Nucleus accumbens (tissue), 56 donors: ENCODE measurements at places on chromosomes 6 and 20.

- DNase-seq: no peak
Measured at GRCh38 chr6:154438882-154439415, 71.5 kb downstream of the CNKSR3 start.

DNA sequence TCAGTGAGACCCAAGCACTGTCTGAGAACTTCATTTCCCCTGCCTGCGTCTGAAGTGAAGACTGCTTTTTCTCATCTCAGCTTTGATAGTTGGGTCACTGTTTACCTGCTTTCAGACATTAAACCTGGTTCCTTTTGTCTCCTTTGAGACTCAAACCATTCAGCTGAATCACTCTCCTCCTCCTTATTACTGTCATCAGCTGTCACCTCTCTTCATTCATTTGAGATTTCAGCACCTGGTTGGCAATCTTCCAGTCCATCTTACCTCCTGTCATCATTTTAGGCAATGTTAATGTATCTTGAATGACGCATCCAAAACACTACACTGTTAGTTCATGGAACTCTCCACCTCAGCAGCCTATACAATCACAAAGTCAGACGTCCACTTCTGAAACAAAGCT lies 34.3 kb upstream of the SOX4 start:
- DNase-seq: no peak

DNA sequence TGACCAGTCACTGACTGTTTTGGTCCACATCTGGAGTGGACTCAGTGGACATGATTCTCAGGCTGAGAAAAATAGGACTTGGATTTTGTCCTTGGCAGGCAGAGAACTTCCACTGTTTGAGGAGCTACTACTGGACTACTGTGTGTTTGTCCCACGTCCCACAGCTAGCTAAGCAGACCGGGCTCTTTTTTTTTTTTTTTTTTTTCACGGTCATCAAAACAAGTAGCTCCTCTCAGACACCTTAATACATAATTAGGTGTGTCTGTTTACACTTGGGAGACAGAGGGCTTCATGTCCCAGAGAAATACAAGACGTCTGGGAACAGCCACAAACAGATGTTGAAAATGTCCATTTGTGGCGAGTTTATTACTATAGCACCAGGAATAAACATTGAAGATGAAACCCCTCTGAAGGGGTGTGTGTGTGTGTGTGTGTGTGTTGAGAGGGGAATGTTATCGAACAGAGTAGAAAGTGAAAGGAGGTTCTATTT lies 155.0 kb upstream of the SUPT3H start:
- no peak for DNase-seq

DNA sequence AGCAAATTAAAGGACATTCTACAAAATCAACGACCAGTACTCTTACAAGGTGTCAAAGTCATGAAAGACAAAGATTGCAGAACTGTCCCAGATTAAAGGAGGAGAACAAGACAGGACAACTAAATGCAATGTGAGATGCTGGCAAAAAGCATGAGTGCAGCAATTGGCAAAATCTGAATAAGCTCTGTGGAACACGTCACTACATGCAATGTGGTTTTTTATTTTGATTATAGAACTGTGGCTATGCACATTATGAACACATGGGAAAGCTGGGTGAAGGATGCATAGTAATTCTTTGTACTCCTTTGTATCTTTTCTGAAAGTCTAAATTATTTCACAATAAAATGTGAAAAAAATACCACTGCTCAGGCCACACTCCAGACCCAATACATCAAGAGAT lies 509.4 kb downstream of the KIF16B start:
- DNase-seq: no peak

DNA sequence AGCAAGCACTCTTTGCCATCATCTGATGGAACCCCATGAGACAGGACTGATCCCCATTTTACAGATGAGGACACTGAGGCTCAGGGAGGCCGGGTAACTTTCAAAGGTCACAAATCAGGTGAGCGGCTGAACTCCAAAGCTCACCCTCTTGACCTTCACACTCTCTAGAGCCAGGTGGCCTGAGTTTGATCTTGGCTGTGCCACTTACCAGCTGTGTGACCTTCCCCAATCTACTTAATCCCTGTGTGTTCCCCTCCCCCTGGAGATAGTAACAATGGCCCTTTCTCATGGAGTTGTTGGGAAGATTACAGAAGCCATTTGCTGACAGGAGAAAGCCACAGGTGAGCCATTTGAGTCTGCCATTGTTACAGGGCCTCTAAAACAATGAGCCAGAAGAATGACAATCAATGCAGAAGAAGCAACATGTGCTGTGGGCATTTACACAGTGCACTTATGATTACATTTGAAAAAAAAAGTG lies 34.5 kb downstream of the BMP7 start:
- no peak for DNase-seq

- DNase-seq: no peak
Measured at GRCh38 chr6:144090384-144090783, 5.0 kb downstream of the SF3B5 start.

GRCh38 chr20:51570739-51571459 lies 28.4 kb upstream of the NFATC2 start:
- no peak for DNase-seq

GRCh38 chr6:152462716-152463115 lies 174.4 kb downstream of the SYNE1 start:
- DNase-seq: no peak

- no peak for DNase-seq
Measured at GRCh38 chr20:44033873-44034272, 119.2 kb downstream of the TOX2 start.

GRCh38 chr6:147689398-147689797 lies 180.9 kb downstream of the SAMD5 start:
- DNase-seq: no peak

DNA sequence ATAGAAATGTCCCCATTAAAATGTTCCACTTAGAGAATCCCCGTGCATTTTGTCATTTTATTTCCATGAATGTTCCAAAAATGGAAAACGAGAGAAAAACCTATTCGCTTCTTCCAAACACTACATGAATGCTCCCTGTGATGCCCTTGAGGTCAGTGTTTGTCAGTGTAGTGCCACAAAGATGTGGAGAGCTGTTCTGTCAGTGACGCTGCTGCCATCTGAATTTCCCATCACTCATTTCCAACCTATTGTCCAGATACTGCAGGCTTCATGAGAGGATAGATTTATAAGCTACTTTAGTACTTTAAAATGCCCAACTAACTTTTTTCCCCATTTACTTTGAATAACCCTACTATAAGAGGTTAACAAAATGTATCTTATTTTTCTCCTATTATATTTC lies 335.8 kb downstream of the CDKAL1 start:
- no peak for DNase-seq

DNA sequence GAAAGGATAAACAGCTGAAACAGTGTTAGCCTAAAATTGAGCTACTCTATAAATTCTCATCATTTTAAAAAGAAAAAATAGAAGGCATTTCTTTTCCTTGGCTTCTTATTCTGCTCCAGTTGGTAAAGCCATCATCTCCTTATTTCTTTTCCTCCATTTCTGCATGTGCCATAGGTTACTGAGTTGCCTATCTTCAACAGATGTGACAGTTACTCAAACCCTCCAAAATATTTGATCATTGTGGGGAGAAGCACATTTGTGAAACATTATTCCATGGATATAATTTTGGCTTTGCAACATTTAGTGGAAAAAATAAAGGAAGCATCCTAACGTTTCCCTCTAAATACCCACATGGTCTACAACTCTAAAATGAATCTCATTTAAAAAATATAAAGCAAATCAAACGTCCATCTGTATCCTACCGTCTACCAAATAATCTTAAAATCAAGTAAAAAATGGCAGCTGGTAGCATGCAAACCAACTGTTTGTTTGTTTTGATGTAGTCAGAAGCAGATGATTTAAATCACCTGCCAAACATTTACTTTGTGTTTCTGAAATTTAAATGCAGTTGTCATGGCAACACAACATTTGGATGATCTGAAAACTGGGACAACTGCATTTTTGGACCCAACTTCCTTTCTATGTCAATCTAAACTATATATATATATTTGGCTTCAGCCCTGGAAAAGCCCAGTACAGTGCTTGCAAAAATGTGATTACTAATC lies 16.8 kb upstream of the SNX9 start:
- DNase-seq: no peak

DNA sequence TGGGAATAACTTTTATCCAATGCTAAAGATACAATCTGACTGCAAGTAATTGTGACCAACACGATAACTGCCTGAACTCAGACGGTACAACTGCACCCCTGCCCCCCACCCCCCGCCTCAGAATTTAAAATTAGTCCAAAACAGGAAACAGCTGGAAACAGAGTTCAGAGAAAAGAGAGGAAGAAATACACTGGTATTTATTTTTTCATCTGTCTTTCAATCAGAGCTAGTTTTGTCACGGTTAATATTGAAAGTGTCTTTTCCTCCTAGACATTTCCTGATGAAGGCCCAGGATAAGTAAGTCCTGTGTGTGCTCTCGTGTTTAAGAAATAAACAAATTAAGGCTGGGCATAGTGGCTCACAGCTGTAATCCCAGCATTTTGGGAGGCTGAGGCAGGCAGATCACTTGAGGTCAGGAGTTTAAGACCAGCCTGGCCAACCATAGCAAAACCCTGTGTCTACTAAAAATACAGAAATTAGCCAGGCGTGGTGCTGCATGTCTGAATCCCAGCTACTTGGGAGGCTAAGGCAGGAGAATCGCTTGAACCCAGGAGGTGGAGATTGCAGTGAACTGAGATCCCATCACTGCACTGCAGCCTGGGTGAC lies 21.5 kb downstream of the ACSS1 start:
- no peak for DNase-seq

- DNase-seq: no peak
Measured at GRCh38 chr6:39922821-39923220, 11.4 kb downstream of the MOCS1 start.

DNA sequence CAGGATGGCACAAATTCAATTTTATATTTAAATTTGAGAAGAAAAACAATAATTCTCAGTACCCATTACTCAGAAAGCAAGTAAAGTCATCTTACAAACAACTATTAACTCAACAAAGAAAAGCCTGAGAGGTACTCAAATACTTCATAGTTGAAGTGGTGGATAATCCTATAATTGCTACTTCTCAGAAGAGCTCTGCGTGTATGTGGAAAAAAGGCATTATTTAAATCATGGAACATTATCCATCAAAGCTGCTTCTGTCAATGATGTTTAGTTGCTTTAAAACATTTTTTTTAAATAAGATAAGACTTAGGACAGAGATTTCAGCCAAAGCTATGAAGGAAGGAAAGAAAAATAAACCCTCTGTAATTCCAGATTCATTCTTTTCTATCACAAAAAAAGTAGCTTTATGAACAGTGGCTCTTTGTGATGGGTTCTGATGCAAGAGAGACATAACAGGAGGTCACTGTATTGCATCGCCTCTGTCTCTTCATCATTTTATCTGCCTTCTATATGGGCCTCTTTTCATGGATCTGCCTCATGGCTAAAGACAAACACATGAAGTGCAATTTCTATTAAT lies 367.9 kb upstream of the SLC35B3 start:
- DNase-seq: no peak

DNA sequence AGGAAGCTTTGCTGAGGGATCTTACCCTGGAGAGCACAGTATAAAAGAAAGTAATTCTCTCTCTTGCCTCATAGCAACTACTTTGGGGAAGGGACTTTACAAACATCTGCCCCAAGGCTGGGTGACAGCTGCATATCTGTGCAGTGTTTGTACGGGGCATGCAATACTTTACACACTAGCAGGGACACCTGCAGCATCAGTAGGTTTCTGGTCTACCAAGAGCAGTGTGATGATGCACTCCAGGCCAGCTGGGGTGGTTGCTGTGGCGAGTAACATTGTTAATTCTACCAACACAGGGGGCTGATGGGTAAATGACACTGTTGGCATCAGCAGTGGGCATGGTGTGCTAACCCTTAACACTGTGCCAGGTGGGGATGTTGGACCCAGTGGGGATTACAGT lies 48.0 kb downstream of the ADTRP start:
- DNase-seq: no peak

DNA sequence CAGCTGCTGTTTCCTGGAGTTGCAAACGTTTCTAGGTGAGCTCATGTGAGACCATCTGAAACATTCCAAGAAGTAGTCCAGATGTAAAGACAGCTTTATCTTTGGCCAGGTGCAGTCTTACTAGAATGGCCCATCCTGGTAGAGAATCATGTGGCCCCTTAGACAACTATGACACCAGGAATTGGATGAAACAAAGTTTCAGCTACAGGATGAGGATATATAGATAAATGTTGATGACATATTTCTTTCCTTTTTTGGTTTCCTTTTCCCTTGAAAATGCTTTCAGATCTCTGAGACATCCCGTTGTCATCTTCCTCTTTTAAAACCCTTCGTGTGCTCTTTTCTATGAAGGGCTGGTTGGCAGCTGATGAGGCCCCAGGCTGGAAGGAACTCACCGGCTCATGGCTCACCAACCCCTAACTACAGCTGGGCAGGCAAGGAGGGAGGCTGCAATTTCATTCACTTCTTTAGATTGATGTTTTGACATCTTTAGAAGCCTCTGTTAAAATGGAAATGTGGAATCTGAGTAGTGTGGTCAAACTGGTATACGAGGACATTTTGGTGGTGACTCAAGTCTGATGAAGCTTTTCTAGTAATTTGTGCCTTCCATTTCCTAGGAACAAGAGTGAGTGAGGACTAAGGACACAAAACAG lies 167.9 kb upstream of the TNFAIP3 start:
- DNase-seq: no peak

GRCh38 chr20:63115651-63116411 lies 100.1 kb downstream of the YTHDF1 start:
- no peak for DNase-seq

DNA sequence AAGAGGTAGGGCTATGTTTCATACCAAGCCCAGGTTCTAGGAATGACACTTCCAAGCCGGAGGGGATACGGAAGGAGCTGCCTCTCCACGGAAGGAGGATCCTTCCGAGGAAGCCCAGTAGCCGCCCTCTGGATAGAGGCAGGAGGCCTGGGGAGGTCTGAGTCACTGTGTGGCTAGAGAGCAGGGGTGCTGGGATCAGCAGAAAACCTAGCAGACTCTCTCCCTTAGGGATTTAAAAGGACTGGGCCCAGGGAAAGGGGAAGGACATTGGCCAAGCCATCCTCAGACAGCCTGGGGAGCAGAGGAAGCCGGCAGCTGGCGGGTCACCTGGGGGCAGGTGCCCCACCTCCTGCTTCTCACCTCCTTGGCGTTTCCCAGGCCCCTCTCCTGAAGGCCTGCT lies 36.6 kb upstream of the NFATC2 start:
- DNase-seq: no peak

- DNase-seq: no peak
Measured at GRCh38 chr20:37630166-37630565, 63.7 kb upstream of the CTNNBL1 start.

DNA sequence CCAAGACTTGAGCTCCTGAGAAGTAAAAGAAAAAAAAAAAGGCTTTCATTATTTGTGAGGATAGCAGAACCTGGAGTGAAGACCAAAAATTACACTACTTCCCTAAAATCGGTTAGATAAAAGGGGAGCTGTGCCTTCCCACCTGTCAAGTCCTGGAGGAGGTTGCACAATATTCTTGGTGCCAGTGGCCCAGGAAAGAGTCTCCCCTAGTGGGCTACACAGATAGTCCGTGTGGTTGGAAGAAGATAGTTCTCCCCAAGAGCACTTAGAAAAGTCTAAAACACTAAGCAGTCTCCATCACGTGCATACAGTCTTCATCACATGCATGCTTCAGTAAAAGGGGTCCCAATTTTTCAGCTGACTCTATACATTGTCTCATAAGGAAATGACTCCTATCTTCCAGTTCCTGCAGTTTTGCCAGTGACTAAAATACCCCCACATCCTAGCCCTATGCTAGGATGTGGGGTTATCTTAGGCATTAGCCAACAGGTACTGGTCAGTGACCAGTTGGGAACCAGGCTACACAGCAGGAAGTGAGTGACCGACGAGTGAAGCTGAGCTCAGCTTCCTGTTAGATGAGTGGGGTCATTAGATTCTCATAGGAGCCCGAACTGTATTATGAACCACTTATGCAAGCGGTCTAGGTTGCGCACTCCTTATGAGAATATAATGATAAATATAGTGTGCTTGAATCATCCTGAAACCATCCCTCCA lies 199.5 kb upstream of the FAM83B start:
- DNase-seq: no peak
